Left forelimb (tissue), 1 donor: ENCODE measurements at places on chromosomes 4 and X.

GRCh38 chr4:143514901-143515300 is 1.4 kb downstream of the SMARCA5 start:
- DNase-seq = no peak

DNA sequence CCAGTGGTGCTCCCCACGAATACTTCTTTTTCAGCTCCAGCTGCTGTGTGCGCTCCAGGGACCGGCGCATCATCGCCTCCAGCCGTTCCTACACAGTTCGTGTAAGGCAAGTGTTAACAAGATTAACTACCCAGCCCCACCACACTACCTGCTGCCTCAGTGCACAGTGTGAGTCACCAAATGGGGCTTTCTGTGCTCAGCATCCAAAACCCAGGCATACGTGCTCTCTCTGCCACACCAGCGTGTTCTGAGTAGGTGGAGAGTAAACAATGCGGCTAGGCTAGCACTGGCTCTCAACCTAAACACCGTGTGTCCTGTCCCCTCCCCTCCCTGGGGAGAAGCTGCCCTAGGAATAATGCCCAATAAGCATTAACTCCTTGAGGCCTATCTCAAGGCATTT is 60.0 kb downstream of the MAP7D2 start:
- DNase-seq = no peak

DNA sequence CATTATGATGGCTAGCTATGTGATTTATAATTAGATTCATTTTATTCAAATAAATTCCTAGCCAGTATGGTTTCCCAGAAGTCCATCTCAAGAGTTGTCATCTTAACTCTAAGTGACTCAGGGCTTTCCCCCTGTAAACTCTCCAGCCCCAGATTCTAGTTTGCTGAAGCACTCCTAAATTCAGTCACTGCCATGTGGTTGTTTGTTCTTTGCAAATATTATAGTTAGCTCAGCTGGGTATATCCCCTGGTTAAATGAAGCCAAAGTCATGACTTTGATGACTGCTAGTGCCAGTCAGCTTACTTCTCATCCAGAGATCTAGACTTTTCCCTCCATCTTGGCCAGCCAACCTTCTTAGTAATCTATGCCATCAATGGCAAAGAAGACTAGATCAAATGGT is 126.0 kb downstream of the GRIA3 start:
- DNase-seq = no peak

- no peak for DNase-seq
Observed at GRCh38 chr4:183716302-183716701, 57.2 kb downstream of the TRAPPC11 start.

DNA sequence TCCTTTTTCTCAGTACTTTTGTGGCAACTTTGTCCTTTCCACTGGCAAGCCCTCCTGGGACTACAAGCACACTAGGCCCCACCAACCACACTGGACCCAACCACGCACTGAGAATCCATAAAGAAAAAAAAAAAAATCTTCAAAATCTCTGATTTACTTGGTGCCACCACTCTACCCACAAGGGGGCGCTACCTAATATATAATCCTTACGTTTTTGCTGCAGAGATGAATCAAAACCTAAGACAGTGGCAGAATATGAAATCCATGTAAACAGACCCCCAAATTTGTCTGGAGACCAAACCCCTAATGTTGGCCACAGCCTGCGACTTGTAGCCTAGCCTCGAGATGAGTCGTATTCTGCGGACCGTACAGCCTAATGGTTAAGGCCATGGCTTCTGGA is 63.5 kb upstream of the ARHGAP36 start:
- DNase-seq = no peak

- no peak for DNase-seq
Observed at GRCh38 chr4:3874028-3874415, 107.8 kb downstream of the ADRA2C start.

DNA sequence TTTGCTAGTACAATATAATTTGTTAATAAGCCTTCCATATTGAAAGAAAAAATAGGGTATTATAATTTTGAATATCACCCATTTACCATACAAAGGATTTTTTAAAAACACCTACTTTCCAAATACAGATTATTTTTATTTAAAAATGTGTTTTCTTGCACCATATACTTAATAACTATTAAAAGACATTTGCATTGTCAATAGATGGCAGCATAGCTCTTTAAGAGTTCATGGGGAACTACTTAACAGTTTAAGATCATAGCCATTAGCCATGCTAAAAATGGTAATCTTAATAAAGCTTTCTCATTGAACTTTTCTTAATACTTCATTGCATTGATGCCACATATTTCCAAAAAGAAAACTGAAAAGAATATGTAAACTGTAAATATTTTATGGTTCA is 1995.9 kb downstream of the C4orf33 start:
- no peak for DNase-seq

DNA sequence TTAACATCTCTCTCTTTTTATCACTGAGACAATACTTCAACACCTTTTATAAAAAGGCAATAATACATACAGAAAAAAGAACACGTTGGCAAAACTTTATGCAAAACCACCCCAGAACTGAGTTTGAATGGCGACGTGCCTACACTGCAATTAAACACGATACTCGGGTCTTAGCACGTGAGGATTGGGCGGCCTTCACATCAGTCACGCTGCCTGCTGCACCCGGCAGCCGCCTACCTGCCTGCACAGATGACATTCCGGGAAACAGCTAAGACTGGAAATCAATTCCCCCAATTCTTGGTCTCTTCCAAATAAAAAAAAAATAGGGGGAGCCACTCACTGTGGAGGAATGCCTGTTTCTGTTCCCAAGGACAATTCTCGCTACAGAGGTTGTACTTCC is 68.2 kb downstream of the NYX start:
- DNase-seq = no peak

DNA sequence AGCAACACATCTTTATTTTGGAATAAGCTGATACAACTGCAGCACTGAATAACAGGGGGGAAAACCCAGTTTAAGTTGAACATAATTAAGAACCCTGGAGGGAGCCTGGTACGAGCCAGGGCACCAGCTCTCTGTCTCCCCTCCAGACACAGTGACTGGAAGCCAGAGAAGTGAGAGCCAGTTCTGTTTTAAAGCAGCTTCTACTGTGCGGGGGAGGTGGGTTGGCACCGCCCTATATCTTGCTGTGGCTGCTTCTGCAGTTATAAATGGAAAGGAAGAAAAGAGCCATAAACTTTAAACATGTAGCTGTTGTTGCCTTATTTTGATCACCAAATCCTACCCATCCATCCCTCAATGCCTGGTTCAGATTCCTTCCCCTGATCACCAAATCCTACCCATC is 207.9 kb upstream of the ANXA3 start:
- DNase-seq = no peak

- no peak for DNase-seq
Observed at GRCh38 chrX:31500921-31501320, 429.1 kb upstream of the FTHL17 start.

GRCh38 chrX:21493226-21493830 is 119.1 kb downstream of the CNKSR2 start:
- no peak for DNase-seq
